ENCODE measurements at places on chromosomes 3 and 15.
A peak's percentile ranks its signal among the peaks of the same experiment; 100 is the strongest.

GRCh38 chr3:185270262-185270955, 16.6 kb upstream of the EHHADH start:
- DNase-seq, result no peak

- no peak for DNase-seq
Measured at GRCh38 chr3:78647726-78648125, 1120.1 kb downstream of the ROBO1 start.

DNA sequence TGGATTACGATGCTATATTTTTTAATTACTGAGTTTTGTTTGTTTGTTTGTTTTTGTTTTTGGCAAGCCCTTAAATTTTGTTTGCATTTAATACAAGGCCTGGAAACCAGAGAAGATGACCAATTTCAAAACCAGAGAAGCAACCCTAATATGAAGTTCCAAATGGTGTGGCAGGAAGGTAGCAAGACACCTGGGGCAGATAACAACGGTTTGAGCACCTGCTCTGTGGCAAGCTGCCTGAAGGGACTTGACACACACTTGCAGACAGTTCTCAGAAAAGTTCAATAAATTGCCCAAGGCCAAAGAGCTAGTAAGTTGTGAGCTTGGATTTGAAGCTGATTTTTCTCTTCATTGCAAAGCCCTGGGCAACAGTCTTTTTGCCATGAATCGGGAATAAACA, 151.2 kb upstream of the UBE2E1 start:
- no peak for DNase-seq

- DNase-seq, result no peak
Measured at GRCh38 chr3:173257797-173258196, 116.8 kb upstream of the SPATA16 start.

- no peak for DNase-seq
Measured at GRCh38 chr3:34202975-34203374, 404.5 kb downstream of the PDCD6IP start.

DNA sequence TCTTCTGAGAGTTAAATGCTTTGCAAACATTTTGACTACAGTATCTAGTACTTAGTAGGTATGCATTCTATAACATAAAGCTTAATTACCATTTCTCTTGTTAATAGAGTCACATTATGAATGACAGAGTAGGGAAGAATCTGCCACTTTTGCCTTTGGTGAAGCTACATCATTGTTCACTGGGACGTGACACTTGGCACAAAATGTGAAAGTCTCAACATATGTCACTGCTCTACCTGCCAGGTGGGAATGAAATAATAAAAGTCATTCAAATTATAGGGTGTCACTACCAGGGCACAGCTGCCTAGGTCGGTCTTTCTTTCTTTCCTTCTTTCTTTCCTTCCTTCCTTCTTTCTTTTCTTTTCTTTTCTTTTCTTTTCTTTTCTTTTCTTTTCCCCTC, 17.6 kb downstream of the GPR87 start:
- DNase-seq, result no peak

- no peak for DNase-seq
Measured at GRCh38 chr15:66369773-66370651, 13.5 kb upstream of the TIPIN start.

DNA sequence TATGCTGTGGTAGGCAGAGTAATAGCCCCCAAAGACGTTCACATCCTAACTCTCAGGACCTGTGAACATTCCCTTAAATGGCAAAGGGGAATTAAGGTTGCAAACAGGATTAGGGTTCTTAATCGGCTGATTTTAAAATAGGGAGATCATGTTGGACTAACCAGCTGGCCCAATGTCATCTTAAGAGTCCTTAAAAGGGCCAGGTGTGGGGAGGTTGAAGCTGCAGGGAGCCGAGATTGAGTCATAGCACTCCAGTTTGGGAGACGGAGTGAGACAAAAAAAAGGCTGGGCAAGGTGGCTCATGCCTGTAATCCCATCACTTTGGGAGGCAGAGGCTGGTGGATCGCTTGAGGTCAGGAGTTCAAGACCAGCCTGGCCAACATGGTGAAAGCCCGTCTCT, 1.6 kb upstream of the FLNB start:
- DNase-seq, result no peak

DNA sequence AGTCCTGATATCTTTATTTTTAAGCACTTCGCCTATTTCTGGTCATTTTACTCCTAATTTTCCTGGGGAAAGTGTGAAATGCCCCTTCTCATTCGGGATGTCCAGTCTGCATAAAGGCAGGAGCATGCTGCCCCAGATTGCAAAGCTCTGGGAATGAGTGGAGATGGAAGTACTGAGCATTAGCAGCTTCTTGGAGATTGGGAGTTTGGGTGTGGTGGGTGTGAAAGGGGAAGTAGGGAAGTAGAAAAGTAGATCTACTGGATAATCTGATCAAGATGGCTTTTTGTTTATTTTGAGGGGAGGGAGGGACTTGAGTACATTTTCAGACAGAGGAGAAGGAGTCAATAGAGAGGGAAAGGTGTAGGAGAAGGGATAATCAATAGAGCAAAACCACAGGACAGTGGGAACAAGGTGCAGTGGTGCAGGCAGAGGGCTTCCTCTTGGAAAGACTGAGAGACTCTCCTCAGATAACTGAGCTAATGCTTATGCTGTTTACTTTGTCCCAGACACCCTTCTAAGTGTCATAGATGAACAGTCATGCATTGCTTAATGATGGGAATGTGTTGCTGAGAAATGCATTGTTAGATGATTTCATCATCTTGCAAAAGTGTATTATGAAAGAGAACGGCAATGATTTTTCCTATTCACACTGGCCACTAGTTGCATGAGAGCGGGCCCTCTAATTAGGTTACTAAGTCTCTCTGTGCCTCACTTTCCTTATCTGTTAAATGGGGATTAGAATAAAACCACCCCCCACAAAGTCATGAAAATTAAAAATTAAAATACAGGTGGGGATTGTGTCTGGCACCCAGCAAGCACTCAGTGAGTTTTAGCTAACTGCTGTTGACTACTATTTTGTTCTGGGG, 45.5 kb downstream of the PHLDB2 start:
- DNase-seq, result no peak

DNA sequence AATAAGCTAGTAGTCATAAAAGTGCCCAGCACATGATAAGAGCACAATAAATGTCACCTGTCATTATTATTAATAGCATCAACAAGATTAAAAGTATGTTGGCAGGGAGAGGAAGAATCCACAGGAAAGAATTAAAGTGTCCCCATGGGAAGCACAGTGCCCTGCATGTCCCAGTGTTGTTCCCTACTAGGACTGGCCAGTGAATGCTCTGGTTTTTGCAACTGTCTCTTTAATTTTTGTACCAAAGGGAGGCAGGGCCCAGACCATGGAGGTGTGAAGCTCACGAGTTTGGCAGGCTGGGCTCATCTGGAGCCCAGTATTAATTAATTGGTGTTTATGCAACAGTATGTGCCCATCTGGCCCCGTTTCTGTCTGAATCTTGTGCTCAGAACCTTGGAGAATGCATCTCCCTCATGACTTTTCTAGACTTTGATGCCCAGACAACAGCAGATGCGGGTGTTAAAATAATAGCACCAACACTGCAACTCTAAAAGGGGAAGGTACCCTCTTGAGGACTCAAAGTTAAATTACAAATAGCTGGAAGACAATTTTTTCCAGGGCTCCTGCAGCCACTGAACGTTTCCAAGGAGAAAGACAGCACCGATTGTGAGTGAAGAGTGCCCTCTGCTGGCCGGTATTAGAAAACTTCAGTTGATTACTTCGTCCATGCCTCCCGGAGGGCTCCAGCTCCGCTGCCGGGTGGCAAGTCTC, 71.9 kb upstream of the SPATA12 start:
- DNase-seq, result peak; percentile 65

- no peak for DNase-seq
Measured at GRCh38 chr3:8766148-8766547, 3.3 kb downstream of the OXTR start.

DNA sequence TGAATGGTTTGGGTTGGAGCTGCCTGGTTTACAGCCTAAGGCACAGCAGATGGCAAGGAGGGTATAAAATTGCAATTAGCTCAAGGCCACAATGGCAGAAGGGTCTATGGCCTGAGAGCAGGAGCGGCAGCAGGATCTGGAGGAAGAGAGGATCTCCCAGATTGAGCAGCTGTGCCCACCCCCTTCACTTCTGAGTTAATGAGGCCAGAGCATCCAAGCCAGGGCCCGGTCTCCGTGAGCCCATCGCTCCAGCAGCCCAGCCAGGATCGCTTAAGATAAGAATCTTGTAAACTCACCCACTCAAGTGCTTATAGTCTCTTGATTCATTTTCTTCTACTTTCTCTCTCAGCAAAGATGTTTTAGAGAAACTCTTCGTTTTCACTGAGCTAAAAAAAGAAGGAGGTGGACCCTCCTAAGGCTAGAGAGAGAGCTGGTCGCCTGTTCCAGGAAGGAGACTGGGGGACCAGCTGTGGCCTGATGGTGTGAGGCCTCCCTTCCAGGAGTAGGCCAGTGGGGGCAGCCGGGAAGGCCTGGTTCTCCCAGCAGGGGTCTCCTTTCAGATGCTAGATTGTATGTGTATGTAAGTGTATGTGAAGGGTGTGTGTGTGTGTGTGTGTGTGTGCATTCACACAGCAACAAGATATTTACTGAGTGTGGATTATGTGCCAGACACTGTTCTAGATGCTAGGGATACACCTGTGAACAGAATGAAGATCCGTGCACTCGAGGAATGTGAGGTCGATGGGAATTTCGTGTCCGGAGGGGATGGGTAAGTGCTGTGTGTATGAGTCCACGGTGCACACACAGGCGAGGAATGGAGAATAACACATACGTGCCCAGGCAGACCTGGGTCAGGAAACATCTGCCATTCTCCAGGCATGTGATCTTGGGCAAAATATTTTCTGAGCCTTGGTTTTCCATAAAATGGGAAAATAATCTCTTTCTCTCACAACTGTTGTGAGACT, 18.6 kb downstream of the MAGEF1 start:
- DNase-seq, result no peak

DNA sequence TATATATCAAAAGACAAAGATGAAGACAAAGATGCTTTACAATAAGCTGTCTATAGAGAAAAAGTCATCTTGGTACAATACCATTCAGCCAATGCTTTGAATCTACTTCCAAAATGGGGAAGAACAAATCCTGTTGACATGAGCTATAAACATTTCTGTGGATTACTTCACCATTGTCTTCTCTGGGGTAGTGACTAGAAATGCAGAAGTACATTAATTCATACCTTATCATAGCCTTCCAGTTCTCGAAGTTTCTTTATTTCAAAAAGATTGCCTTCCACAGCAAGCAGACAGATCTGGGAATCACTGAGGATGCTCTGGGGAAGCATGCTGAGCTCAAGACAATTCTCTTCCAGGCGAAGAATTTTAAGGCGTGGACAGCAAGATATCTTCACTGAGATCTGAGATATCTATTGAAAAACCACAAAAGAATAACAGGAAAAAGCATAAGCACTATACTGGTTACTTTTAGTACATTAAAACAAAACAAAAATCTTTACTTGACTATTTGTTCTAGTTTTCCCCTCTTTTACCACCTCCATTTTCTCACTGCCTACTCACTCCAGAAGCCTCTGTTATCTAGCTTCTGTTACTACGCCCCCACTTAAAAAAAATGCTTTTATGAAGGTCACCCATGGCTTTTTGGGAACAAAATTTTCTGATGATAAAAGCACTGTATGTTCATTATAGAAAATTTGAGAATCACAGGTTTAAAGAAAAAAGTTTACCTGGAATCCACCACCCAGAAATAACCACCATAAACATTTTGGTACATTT, 3.6 kb downstream of the LRRC57 start:
- DNase-seq, result no peak

- DNase-seq, result peak; percentile 71
Measured at GRCh38 chr15:43776718-43777266, at the start of gene ELL3. Gene ELL3 (minus strand): TSS chr15:43776966. CDS start chr15:43776901, 65 bp downstream.

DNA sequence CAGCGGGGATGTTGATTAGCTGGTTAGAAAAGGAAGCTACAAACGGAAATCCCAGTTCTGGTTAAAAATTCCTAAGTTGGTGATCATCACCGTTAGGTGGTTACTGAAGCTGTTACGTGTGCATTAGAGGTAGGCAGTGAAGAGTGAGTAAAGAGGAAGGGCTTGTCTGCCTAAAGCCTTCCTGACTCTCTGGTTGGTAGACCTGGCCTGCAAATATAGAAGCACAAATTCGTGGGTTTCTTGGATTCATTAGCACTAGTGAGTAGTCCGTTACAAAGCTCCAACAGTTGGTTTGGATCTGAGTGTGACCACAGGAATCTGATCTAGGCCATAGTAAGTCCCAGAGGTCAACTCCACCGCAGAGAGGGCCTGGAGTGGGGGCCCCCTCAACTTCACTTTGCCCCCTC, 174.0 kb upstream of the TP63 start:
- DNase-seq, result no peak

- no peak for DNase-seq
Measured at GRCh38 chr3:111913163-111913763, 54.2 kb downstream of the PHLDB2 start.

GRCh38 chr3:187689984-187690383, 12.4 kb downstream of the RTP2 start:
- no peak for DNase-seq

- DNase-seq, result no peak
Measured at GRCh38 chr3:106172780-106173179, 304.0 kb upstream of the CBLB start.

DNA sequence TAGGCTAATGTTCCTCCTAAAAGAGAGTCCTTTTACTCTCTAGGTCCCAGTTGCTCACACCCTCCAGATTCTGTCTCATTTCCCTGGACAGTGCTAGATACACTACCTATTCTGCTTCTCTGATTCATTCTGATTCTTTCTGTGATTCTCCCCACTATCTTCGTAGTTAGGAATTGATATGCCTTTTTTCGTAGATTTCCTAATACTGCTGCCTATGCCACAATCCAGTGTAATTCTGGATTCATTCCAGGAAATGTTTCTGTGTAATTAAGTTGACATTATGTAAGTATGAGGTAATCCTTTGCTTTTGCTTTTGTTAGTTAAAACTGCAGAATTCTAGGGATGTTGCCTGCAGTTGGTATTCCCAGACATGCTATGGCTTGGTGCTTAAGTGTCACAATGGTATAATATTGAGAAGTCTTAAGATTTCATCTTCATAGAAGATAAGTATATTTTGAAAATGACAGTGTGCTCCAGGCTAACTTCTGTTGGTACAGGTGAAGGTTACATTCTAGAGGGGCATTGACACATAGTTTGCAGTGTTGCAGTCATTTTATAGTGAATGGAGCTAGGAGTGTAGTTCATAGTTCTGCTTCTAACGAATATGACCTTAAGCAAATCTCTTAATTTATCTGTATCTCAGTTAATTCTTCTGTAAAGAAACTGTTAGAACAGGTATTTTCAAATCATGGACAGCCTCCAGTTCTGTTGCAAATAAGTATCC, 54.3 kb downstream of the RIOX2 start:
- no peak for DNase-seq

- DNase-seq, result no peak
Measured at GRCh38 chr3:49924683-49925082, 4.9 kb downstream of the MON1A start.

GRCh38 chr3:190721330-190721729, 141.2 kb downstream of the GMNC start:
- no peak for DNase-seq

- no peak for DNase-seq
Measured at GRCh38 chr3:146203776-146204175, 42.8 kb upstream of the PLOD2 start.
